ENCODE measurements at places on chromosomes 13 and 19.

DNA sequence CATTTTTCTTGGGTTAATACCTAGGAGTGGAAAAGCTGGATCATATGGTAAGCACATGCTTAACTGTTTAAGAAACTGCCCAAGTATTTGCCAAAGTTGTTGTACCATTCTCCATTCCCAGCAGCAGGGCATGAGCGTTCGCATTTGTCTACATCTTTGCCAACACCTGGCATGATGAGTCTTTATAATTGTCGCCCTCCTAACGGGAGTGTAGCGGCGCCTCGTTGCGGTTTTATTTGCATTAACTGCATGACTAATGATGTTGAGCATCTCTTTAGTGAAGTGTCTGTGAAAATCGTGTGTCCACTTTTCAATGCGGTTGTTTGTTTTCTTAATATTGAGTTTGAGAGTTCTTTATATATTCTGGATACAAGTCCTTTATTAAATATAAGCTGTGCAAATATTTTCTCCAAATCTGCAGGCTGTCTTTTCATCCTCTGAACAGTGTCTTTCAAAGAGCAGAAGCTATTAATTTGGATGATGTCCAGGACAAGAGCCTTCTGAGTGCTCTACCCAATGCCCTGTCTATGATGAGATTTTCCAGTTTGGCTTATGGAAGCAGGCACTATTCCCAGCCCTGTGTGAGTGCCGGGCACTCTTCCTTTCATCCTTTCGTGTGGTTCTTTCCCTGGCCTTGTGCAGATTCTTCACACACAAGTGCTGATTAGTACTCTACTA lies 202.0 kb downstream of the FOXO1 start:
- peak; percentile 47 for DNase-seq

DNA sequence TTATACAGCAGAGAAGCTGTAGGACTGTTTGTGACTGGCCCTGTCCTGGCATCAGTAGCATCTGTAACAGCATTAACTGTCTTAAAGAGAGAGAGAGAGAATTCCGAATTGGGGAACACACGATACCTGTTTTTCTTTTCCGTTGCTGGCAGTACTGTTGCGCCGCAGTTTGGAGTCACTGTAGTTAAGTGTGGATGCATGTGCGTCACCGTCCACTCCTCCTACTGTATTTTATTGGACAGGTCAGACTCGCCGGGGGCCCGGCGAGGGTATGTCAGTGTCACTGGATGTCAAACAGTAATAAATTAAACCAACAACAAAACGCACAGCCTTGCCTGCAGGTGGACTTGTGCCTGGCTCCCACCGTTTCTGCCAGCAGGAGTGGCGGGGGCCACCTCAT lies 27.3 kb upstream of the LDLR start:
- DNase-seq: no peak

- DNase-seq: no peak
These were observed 392.1 kb downstream of the DACH1 start for GRCh38 chr13:71474936-71475335.

DNA sequence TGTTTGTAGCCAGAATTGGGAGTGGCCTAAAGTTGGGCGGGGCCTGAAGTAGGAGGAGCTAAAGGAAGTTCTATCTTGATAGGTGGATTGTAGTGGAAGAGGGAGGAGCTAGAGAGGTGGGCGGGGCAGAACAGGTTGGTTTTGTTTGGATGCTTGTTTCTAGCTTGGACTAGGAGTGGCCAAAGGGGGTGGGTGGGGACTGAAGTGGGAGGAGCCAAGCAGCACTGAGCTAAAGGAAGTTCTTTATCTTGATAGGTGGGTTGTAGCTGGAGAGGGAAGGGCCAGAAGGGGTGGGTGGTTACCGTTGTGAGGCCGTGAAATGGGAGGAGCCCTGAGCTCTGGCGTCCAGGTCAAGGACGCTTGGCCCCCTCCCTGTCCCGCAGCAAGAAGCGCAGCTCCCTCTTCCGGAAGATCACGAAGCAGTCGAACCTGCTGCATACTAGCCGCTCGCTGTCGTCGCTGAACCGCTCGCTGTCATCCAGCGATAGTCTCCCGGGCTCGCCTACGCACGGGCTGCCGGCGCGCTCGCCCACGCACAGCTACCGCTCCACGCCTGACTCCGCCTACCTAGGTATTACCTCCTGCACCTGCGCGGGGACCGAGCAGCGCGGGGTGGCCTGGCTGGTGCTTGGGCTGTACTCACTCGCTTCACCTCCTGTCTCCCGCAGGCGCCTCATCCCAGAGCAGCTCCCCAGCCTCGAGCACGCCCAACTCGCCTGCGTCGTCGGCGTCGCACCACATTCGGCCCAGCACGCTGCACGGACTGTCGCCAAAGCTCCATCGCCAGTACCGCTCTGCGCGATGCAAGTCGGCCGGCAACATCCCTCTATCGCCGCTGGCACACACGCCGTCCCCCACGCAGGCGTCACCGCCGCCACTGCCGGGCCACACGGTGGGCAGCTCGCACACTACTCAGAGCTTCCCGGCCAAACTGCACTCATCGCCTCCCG lies 8.0 kb downstream of the DNASE2 start:
- no peak for DNase-seq

DNA sequence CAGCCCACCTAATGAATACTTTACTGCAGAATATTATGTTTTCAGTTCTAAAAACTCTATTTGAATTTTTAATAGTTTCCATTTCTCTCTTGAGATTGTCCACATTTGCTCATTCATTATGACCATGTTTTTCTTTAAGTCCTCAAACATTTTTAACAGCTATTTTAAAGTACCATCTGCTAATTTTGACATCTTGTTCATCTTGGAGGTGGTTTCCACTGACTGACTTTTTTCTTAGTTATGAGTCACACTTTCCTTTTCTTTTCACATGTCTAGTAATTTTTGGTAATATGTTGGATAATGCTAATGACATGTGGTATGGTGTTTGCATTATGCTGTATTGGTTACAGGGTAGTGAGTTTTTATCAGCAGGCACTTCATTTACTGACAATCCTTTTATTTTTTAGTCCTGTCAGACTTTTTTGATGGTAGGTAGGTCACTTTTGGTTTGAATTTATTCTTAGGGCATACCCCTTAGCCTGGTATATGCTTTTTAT lies 15.4 kb upstream of the ESD start:
- no peak for DNase-seq

- DNase-seq: no peak
These were observed 49.4 kb upstream of the INTS6 start for GRCh38 chr13:51502153-51502651.

DNA sequence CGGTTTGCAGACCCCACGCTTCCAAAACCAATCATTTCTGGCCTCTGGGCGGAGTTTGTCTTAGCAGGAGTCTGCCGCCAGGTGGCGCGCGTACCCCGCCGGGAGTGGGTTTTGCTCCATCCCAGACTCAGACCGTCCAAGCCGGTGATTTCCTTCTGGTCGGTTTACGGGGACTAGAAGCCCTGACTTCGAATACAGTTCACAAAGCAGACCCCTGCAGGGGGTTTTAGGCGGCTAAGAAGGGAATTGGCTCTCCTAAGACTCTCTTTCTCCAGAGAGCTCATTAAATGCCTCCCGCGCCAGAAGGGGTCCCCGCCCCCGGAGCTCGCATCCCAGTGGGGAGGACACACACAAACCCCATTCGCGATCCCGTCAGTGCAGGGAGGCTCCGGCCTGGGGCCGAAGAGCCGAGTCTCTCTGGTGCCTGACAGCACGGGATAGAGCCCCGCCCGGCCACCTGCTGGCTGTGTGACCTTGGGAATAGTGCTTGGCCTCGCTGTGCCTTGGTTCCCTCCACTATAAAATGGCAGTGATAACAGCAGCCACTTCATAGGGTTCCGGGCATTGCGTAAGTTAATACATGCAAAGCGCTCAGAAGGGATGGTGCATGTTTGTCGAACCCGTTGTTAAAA lies 8.6 kb upstream of the NUP62 start:
- peak; percentile 95 for DNase-seq

- no peak for DNase-seq
These were observed 89.7 kb upstream of the MCF2L start for GRCh38 chr13:112879283-112879833.

- DNase-seq: no peak
These were observed 32.3 kb upstream of the UQCRFS1 start for GRCh38 chr19:29245215-29245614.

DNA sequence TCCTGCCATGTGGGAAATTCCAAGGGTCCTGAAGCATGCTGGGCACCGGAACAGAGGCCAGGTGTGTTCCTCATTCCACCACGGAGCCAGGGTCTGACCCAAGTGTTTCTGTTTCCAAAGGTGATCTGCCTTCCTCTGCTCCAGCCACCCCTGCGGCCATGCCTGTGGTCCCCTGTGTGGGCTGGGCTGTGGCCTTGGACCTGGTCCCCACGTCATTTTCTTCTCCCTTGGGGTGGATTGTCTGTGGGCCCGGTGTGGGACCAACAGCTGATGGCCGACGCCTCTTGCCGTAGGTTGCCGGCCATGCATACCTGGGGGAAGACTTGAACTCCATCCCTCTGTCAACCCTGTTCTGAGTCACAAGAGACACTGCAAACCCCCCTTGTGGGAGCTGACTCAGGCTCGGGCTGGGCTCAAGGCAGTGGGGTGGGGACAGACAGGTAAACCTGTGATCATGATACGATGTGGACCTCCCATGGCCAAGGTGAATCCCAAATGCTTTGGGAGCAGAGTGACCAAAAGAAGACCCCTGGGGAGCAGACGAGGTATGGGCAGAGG lies 35.0 kb downstream of the ATP11A start:
- no peak for DNase-seq

- no peak for DNase-seq
These were observed 8.4 kb downstream of the CD22 start for GRCh38 chr19:35337097-35337983.

GRCh38 chr13:48426052-48426451 lies 13.1 kb upstream of the LPAR6 start:
- no peak for DNase-seq

- no peak for DNase-seq
These were observed 29.9 kb downstream of the GPR42 start for GRCh38 chr19:35400773-35401100.

- DNase-seq: no peak
These were observed 1.1 kb upstream of the PRAM1 start for GRCh38 chr19:8503510-8503909.

GRCh38 chr19:45922281-45922680 lies 7.7 kb upstream of the NANOS2 start:
- no peak for DNase-seq

DNA sequence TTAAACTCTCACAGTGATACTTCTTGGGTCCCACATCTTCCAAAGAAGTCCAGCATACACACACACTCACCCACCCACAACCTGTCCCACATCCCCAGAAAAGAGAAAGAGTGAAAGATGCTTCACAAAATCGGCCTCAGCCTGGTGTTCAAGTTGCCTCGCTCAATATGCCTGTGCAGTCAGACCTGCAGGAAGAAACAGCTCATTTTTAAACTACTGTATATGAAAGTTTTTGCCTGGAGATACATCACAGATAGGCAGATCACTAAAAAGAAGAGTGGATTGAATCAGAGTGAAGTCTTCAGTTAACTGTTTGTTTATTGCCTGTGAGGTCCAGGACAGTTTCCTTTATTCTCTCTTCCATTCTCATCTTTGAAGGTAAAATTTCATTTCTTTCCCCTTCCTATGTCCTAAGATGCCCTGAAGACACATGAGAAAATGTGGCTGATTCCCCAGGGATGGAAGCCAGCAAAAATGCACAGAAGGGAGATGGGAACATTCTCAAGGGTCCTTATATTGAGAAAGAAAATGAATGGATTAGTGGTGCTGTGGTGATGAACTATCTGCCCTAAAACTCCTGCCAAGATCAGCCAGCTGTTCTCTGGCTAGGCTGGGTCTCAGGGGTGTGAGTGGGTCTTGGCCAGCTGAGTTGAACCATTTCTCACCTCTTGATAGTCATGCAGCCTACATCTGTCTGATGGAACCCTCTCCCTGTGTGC lies 259.0 kb downstream of the ITGBL1 start:
- no peak for DNase-seq

DNA sequence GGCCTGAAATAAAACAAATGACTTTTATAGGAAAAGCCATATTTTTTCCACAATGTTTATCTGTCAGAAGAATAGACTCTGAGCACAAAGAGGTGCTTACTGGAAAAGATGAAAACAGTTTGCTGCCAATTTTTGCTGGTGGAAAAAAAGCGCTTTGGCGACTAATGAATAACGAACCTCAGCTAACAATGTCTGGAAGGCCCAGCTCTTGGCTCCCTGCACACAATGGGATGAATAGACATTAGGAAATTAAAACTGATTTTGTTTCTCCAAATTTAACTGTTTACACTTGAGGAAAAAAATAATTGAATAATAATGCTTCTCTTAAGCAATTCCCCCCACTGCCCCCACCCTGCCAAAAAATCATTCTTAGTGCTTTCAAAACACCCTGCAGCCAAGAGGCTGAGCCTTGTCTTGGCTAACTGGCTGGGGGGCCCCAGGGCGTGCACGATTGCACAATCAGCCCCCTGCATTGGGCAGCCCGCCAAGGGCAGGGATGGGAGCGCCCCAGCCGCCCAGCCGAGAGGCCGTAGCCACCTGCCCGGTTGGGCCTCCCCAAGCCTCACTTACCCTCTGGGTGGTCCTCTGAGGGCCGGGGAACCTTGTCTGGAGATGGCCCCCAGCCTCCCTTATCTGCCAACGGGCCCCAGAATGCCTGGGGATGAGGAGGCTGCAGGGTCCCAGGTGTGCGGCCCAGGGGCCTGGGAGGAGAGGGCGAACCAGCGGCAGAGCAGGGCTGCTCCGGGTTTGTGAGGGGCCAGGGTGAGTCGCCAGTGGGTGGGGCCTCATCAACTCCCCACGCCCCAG lies 16.8 kb downstream of the CEBPG start:
- DNase-seq: peak; percentile 92

DNA sequence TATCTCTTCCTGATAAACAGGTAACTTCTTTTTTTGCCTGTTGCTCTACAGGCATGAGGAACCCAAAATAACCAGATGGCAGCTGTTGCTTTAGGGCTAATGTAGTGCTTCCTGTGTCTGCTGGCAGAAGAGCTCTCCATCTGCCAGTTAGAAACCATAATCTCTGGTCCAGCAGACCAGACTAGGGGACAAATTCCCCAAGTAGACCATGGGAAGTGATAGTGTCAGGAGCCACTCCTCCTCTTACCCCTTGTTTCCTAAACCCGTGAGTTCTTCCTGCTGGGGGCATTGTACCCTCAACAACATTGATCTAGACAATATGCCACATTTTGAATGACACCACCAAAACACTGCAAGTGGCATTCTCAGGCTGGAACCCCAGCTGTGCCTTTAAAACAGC lies 135.9 kb downstream of the DLEU7 start:
- DNase-seq: no peak

GRCh38 chr19:50428772-50429463 lies 3.8 kb upstream of the MYBPC2 start:
- DNase-seq: no peak

GRCh38 chr13:39768962-39769361 lies 113.5 kb downstream of the COG6 start:
- no peak for DNase-seq

DNA sequence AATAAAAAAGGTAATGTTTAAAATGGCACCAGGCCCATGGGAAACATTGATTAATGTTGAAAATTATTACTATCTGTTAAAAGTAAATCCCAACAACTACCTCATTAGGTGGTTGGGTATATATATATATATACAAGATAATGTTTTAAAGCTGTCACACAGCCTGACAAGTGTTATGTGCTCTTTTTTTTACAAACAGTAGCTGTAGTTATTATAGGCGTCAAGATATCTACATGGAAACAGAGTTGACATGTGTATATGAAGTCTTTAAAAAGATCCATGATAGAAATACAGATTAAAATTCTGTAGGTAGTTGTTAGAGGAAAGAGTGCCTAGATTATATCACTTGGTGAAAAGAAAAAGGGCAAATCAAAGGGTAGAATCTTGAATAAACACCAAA lies 279.9 kb downstream of the SLITRK6 start:
- no peak for DNase-seq

GRCh38 chr19:10682397-10683063 lies 18.7 kb upstream of the QTRT1 start:
- DNase-seq: no peak

GRCh38 chr13:83057119-83057518 lies 825.2 kb downstream of the SLITRK1 start:
- no peak for DNase-seq

All from mesenteric fat pad (tissue), 1 donor.